ENCODE measurements at places on chromosomes 2 and 18.

DNA sequence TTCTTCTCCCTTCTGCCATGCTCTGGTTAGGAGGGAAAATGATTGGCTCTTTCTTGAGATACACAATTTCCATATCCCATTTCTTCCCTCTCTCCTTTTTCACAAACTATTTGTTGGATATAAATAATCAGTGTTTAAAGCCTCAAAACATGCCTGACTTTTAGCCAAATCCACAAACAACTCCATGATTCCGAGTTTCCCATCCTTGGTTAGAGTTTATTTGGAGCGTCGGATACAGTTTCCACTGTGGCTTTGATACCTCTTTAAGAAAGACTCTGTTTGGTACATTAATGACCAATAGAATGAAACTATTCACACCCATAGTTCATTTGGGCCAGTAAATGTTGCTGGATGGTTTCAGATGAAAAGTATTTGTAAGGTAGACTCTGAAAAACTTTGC, 5.9 kb upstream of the FHL2 start:
- DNase-seq = no peak

DNA sequence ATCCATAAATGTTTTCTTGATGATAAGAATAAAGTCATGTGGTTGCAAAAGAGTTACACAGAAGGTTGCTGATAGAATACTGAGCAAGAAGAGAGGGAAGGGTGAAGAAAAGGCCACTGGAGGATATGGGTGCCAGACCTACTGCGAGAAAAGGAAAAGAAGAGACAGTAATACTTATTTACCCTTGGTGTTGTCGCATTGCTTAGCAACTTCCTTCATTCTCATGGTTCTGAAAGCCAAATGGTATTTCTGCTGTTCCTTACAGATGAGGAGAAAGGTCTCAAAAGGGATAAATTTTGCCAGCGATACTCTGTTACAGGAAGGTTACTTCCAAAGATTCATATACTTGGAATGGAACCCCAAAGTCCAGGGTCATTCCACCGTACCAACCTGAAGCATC, 62.5 kb downstream of the LHCGR start:
- no peak for DNase-seq

- DNase-seq = no peak
These were observed 18.7 kb downstream of the FHOD3 start for GRCh38 chr18:36316246-36316645.

DNA sequence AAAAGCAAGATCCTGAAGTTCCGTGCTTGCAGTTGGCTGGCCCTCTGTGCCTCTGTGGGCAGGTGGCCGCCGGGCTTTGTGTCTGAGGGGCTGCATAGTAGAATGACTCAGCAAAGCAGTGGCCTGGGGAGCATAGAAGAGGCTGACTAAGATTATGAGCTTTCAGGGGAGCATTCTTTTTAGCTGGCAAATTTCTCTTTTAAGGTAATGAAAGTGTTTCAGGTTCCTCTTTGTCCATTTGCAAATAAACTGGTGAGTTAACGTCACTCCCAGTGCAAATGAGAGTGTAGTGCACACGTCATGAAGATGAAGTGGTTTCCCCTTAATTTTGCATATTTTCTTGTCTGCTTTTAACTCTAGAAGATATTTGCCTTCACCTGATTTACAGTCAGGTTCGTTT, 98.6 kb downstream of the BCL2L11 start:
- no peak for DNase-seq

- DNase-seq = no peak
These were observed 108.0 kb downstream of the SLC8A1 start for GRCh38 chr2:40343902-40344301.

GRCh38 chr2:63743170-63743981, 98.3 kb upstream of the UGP2 start:
- no peak for DNase-seq

- no peak for DNase-seq
These were observed 202.9 kb downstream of the ARL4C start for GRCh38 chr2:234293973-234294372.

DNA sequence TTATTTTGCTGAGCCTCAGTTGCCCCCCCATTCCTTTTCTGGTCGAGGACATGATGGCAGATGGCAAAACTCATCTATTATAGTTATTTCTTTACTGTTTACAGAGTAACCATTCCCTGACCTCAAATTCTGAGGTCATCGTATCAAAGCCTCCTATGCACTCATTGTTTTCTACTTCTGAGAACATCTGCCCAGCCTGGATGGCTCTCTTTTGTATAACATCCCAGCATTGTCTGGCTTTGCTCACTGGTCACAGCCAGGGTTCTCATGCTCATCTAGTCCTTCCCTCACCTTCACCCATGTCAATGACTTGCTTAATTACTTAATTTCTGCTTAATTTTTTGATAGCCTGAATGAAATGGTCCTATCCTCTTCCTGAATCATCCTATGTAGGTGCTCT, 472.1 kb downstream of the PARD3B start:
- DNase-seq = no peak

- DNase-seq = no peak
These were observed 53.8 kb upstream of the TMEM163 start for GRCh38 chr2:134772493-134773169.

DNA sequence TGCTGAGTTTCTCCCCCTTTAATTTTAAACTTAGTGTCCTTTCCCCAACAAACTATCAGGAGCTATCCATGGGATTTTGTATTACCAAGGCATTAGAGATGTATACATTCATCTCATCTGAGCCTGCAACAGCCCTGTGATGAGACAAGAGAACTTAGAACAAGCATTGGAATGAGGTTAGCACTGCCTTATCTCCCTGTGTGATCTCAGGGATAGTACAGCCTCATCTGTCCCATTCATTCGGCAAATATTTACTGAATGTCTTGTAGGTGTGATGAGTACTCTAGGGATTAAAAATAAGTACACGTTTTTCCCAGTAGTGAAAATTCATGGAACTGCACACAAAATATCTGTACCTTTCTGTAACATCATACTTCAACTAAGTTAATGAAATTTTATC, 45.6 kb downstream of the PAIP2B start:
- no peak for DNase-seq

- DNase-seq = no peak
These were observed 22.0 kb upstream of the LAPTM4A start for GRCh38 chr2:20073460-20073859.

- no peak for DNase-seq
These were observed 154.5 kb upstream of the NRP2 start for GRCh38 chr2:205527801-205528200.
